Midbrain (tissue), 1 donor: ENCODE measurements at places on chromosomes 5 and 9.

DNA sequence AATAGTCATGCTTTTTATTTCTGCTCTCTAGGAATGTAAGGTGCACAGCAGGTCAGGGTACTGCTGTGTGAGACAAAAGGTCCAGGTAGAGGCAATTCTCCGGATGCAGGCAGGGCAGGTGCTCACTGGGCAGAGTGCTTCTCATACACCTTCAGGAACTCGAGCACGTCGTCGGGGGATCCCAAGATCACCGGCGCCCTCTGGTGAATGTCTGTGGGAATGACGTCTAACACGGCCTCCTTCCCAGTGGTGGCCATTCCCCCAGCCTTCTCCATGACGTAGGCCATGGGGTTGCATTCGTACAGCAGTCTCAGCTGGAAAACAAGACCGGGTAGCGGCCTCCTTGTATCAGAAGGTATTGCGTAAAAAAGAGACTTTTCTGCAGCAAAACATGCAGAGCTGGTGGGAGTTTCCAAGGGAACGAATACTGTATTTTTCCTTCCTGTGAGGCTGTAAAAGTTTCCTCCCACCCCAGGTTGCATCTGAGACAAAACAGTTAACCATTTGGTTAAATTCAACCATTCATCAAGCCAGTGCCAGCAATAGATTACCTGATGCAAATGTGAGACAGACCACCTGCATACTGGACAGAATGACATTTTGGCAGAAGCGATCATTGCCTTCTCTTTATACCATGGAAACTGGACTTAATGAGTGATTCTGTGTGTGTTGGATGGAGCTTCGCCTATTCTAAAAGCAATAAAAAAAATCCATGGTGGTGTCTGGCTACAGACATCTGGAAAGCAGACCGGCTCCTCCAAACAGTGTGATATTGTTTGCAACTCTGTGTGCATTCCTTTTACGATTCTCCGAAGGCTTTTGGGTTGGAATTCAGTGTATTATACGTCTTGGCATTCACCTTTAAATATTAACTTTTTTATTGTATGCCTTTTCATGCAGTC is 9.9 kb upstream of the FBP2 start:
- peak; percentile 40 for DNase-seq

- DNase-seq, result no peak
These were observed 382.6 kb downstream of the DMRTA1 start for GRCh38 chr9:22829236-22829635.

DNA sequence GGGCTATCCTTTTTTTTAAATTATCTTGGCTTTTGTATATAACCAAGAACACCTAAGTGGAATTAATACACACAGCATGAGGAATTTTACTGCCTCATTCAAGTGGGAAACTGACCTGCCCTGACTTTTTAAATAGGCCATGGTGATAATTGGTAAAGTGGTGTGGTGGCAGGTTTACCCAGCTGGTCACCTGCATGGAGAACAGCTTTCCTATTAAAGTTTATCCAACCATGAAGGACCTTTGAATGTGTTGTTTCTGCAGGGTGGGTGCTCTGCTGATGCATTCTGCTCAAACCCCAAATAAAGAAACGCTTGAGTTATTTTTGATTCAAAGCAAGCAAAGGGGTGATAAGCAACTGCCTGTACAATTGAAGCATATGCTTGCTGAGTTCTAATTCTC is 261.0 kb upstream of the GRIN3A start:
- DNase-seq, result no peak

DNA sequence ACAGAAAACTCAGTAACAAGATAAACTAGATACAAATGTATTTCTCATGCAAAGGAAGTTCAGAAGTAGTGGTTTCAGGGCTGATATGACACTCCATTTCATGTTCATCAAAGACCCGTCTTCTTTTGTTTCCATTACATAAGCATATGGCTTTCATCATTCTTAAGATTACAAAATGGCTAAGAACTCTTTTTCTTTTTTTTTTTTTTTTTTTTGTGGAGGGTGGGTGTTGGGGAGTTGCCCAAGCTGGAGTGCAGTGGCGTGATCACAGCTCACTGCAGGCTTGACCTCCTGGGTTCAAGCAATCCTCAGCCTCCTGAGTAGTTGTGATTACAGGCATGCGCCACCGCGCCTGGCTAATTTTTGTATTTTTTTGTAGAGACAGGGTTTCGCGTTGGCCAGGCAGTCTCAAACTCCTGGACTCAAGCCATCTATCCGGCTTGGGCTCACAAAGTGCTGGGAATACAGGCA is 22.0 kb upstream of the PTBP3 start:
- no peak for DNase-seq

GRCh38 chr5:14816999-14817761 is 54.4 kb downstream of the ANKH start:
- no peak for DNase-seq

GRCh38 chr9:715743-716400 is 125.6 kb upstream of the DMRT1 start:
- DNase-seq, result peak; percentile 75

GRCh38 chr5:68353605-68354004 is 138.0 kb downstream of the PIK3R1 start:
- no peak for DNase-seq

DNA sequence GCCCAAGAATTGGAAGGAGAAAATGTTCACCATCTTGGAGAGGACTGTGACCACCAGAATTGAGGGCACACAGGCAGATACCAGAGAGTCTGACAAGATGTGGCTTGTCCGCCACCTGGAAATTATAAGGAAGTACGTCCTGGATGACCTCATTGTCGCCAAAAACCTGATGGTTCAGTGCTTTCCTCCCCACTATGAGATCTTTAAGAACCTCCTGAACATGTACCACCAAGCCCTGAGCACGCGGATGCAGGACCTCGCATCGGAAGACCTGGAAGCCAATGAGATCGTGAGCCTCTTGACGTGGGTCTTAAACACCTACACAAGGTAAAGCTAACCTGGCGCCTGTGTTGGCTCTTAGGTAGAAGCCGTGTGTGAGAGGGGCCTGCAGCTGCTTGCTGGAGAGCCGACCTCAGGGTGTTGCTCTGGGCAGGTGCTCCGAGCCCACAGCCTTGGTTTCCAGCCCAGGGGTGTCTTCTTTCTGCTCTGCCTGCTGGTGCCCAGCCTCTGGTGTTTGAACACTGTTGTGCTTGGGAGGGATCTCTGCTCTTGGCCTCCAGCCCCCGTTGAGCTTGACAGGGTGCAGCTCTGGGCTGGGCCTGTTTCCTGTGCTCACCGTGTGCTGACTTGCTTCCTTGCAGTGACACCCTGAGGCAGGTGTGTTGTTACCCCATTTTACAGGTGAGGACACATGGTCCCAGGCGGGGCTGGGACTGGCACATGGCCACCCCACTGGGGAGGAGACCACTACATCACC is 10.9 kb downstream of the EXOC3 start:
- DNase-seq, result no peak

DNA sequence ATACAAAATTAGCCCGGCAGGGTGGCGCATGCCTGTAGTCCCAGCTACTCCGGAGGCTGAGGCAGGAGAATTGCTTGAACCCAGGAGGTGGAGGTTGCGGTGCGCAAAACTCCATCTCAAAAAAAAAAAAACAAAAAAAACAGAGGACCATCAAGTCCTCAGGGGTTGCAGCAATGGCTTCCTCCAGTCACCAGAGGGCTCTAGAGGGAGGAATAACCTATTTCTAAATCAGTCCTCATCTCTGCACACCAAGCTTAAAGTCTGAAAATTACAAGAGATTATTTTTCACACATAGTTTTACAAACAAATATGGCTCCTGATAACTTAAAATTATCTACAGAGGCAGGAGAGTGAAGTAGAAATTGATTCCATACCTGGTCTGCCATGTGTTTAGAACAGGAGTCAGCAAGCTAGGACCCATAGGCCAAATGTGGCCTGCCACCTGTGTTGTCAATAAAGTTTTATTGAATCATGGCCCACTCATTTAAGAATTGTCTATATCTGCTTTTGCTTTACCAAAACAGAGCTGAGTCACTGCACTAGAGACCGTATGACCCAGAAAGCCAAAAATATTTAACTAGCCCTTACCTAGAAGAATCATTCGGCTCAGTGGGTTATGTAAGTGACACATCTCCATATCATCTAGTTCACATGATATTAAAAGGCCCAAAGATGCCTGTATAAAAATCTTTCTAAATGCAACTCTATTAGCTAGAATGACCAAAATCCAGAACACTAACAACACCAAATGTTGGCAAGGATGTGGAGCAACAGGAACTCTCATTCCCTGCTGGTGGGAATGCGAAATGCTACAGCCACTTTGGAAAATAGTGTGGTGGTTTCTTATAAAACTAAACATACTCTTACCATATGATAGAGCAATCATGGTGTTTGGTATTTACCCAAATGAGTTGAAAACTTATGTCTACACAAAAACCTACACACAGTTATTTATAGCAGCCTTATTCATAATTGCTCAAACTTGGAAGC is 207.7 kb downstream of the FRMD3 start:
- no peak for DNase-seq

- no peak for DNase-seq
These were observed 182.4 kb downstream of the RGS3 start for GRCh38 chr9:113645978-113646253.

GRCh38 chr5:79436821-79437220 is 77.1 kb downstream of the HOMER1 start:
- no peak for DNase-seq

GRCh38 chr9:121830441-121831140 is 179.2 kb downstream of the DAB2IP start:
- DNase-seq, result no peak

DNA sequence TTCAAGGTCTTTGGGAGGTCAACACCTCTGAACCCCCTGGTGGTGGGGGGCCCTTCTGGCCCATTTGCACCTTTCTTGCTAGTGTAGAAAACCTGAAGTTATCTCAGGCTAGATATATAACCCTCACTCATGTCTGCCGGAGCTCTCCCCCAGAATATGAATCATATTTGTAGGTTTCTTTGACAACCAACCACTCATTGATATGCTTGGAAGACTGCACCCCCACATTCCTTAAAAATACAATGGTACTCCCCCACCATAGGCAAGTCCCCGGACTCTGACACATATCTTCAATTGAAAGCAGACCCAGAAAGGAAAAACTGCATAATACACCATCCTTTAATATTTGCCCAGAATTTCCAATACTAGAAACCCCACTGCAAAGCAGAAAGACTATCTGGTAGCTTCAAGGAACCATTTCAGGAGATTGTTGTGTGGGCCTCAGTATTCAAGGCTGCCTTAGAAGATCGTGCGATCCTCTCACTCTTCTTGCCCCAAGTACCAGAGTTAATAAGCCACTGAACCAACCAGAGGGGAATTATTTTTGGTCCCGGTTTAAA is 978 bp upstream of the UBE2B start:
- DNase-seq, result no peak

DNA sequence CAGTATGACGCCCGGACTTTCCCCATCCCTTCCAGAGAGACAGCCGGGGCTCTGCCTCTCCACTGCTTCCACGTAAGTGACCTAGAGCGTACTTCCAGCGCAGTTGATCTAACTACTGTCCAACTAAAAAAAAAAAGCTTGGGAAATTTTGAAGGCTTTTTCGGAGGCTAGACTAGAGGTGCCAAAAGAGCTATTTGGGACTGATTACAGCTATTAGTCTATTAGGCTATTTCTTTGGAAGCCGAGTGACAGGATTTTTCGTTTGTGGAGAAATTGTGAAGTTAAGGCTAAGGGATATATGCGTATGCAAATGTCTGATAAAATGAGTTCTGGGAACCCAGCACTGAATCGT is 1.5 kb downstream of the CCNO start:
- no peak for DNase-seq

DNA sequence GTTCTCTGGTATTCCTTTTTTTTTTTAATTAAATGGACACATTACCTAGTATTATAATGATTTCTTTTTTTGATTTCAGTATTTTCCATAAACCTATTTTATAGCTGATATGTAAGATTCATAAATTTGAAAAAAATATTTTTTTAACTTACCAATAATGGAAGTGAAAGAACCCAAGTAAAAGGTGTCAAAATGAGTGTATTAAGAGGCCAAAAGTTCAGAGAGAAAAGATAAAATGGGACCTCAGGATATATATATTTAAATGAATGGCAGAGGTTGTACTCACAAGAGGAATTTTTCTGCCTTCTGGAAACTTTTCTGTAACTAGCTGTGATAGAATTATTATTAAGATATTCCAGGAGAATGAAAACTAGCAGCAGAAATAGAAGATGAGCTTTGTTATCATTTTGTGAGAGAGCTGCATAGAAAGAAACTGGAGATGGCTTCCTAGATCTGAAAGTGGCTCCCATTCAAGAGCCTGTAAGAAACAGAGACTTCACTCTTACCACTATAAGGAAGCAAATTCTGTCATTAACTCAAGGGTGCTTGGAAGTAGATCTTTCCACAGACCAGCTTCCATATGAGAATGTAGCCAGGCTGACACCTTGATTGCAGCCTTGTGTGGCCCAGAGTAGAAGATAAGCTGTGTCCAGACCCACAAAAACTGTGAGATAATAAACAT is 91.7 kb downstream of the MRPS30 start:
- no peak for DNase-seq

DNA sequence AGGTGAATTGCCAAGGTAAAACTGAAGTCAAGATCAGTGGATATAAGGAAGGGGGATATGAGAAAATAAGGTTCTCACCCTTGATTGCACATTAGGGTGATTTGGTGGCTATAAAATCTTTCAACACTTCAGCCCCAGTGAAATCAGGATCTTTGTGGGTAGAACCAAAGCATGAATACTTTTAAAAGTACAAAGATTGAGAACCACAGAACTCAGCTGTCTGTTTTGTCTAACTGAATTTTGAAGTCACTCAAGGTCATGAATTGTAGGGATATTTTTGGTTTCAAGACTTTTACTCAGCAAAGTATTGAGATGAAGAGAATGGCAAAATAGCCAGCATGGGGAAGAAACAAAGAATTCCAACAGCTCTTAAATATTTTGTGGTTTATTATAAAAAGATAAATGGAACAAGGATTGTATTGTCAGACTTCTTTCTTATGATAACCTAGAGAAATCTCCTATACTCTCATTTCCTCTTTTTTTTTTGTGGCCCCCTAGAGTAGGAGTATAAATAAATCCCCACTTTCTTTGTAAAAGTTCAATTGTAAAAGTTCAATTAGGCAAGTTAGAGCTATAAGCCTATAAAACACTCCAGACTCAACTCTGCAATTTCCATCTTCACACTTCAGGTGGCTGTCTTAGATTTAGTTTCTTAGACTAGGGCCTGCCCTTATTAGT is 272.9 kb downstream of the PDE4D start:
- no peak for DNase-seq

DNA sequence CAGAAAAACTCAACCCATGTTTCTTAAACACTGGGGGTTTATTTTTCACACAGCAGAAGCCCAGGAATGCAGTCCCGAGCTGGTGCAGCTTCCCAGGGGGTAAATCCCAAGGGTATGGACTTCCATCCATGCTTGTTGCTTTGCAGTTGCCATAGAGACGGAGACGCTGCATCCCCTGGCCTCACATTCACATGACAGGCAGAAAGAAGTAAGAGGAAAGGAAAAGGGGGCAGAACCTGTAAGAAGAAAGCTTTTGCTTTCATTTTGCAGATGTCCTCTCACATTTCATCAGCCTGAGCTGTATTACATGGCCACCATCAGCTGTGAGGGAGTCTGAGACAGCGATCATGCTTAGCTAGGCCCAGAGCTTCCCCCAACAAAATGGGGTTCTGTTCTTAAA is 321.0 kb downstream of the AGTPBP1 start:
- DNase-seq, result no peak
